ENCODE measurements at places on chromosomes 2 and 18. TPM values are rescaled to one million over a fixed set of nuclear protein-coding genes. Genes with fewer than 3 reads are reported as not detected.

DNA sequence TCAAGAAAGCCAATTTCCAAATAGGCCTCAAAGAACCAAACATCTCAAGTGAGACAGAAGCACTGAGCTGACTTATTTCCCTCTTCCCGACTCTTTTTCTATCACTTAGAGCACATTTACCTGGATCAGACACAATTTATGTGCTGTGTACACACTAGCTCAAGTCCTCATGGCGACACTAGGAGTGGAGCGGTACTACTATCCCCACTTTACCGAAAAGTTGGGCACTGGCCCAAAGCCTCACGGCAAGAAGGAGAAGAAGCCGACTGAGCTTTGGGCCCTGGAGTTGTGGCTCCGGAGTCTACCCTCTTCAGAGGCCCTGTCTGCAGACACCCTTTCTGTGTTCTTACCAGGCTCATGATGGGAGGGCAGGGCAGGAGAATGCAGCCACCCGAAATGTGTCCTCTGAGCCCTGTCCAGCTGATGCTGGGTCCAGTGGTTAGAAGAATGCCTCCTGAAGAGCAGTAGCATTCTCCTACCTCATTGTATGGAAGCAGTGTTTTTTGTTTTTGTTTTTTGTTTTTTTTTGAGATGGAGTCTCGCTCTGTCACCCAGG, 91.7 kb upstream of the CNGA3 start:
- no peaks in the 10 kb centered on the region for H3K27me3 ChIP-seq
- no peak for DNase-seq
- H3K4me1 ChIP-seq: no peaks in the 10 kb centered on the region
- H3K4me3 ChIP-seq: no peak overlapping the region
- no peak overlapping the region for H3K27ac ChIP-seq

GRCh38 chr2:134261398-134262131, 7.7 kb downstream of the MGAT5 start:
- DNase-seq: no peak
- no peak overlapping the region for H3K27ac ChIP-seq
- no peaks in the 10 kb centered on the region for H3K36me3 ChIP-seq
- H3K4me3 ChIP-seq: no peak overlapping the region
- peaks cover 11% of the 10 kb centered on the region for H3K4me1 ChIP-seq

GRCh38 chr2:51065276-51065675, 33.3 kb upstream of the NRXN1 start:
- no peak for DNase-seq
- H3K27me3 ChIP-seq: no peaks in the 10 kb centered on the region
- H3K4me3 ChIP-seq: no peak overlapping the region
- H3K36me3 ChIP-seq: peaks cover 2% of the 10 kb centered on the region
- no peak overlapping the region for H3K27ac ChIP-seq

ZDBF2 gene
- total RNA-seq: 10.2 TPM

GRCh38 chr2:81206216-81206615, 901.7 kb upstream of the LRRTM1 start:
- H3K36me3 ChIP-seq: no peaks in the 10 kb centered on the region
- no peaks in the 10 kb centered on the region for H3K4me1 ChIP-seq
- H3K4me3 ChIP-seq: no peak overlapping the region
- H3K27me3 ChIP-seq: no peaks in the 10 kb centered on the region
- no peak for DNase-seq

DNA sequence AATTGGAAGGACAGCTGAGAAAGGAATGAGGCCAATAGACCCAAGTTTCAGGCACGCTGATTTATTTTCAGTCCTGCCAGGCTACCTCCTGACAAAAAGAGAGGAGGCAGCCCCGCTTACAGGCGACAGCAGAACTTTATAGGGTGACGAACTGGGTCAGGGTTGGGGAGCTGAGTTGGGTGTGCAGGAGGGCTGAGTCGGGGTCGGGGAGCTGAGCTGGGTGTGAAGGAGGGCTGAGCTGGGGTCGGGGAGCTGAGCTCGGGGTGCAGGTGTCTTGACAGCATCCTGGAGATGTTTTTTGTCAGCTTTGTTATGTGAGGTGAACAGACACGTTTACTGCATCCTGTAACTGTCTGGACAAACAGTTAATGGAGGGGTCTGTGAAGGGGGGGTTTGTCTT, 342.2 kb downstream of the ADCYAP1 start:
- H3K27me3 ChIP-seq: no peaks in the 10 kb centered on the region
- no peaks in the 10 kb centered on the region for H3K4me1 ChIP-seq
- no peak overlapping the region for H3K27ac ChIP-seq
- no peaks in the 10 kb centered on the region for H3K36me3 ChIP-seq
- no peak overlapping the region for H3K4me3 ChIP-seq

TNFAIP6 gene
- 5.3 TPM for total RNA-seq

DNA sequence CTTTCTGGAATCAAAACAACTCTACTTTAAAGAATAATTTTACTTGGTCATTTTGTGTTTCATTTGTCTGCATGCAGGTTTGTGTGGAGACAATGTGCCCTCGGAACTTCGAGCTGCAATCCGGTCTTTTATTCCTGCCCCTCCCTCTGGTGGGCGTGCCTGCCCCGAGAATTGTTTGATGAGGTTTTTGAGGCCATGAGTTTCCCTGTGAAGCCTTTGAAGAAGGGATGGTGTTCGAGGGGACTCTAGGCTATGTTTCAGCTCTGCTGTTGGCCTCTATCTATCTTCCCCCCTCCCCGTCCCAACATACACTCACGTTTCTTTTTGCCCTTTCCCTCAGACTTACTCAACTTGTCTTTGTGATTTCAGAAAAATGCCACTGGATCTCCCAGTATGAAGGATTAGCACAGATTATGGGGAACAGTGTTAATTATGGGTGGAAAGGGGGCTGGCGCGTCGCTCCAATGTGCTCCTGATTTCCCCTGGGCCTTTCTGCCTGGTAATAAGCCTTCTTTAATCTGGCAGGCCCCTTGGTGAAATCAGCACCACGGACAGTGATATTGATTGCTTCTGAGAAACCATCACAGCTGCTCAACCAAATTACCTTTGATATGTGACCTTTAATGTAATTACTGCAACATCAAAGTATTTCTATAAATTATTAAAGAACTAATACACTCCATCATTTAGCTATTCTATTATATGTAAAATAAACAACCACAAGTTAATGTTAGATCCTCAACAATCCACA, 82.2 kb downstream of the CELF4 start:
- no peaks in the 10 kb centered on the region for H3K36me3 ChIP-seq
- H3K27me3 ChIP-seq: no peaks in the 10 kb centered on the region
- no peaks in the 10 kb centered on the region for H3K4me1 ChIP-seq
- H3K4me3 ChIP-seq: no peak overlapping the region
- no peak overlapping the region for H3K27ac ChIP-seq

SLC5A7 gene
- total RNA-seq: not detected

NT5DC4 gene
- not detected for total RNA-seq

GRCh38 chr2:19731037-19731436, 170.7 kb downstream of the TTC32 start:
- no peaks in the 10 kb centered on the region for H3K4me1 ChIP-seq
- H3K27ac ChIP-seq: no peak overlapping the region
- DNase-seq: no peak
- H3K4me3 ChIP-seq: no peak overlapping the region
- H3K36me3 ChIP-seq: no peaks in the 10 kb centered on the region

- H3K27me3 ChIP-seq: no peaks in the 10 kb centered on the region
- no peaks in the 10 kb centered on the region for H3K36me3 ChIP-seq
- H3K27ac ChIP-seq: no peak overlapping the region
- no peak overlapping the region for H3K4me3 ChIP-seq
Measured at GRCh38 chr2:15673919-15674636, 82.4 kb downstream of the DDX1 start.

DNA sequence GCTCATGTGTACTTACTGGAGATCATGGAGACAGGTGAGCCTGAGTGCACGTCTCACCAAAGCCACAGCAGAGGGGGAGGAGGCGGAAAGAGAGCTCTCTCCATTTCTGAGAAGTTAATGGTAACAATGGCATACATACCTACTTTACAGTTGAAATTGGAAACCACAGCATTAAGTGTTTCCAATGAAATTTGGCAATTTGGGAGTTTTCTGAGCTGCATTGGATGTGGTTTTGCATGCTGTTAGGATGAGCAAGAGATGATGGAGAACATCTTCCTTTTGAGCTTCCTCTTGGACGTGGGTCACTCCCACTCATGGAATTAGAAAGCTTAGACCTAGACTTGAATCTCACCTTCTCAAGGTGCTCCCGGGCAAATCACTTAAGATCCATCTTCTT, 25.5 kb upstream of the IL37 start:
- peaks cover 3% of the 10 kb centered on the region for H3K27me3 ChIP-seq
- H3K36me3 ChIP-seq: no peaks in the 10 kb centered on the region
- H3K4me1 ChIP-seq: no peaks in the 10 kb centered on the region
- no peak overlapping the region for H3K4me3 ChIP-seq
- H3K27ac ChIP-seq: no peak overlapping the region

DNA sequence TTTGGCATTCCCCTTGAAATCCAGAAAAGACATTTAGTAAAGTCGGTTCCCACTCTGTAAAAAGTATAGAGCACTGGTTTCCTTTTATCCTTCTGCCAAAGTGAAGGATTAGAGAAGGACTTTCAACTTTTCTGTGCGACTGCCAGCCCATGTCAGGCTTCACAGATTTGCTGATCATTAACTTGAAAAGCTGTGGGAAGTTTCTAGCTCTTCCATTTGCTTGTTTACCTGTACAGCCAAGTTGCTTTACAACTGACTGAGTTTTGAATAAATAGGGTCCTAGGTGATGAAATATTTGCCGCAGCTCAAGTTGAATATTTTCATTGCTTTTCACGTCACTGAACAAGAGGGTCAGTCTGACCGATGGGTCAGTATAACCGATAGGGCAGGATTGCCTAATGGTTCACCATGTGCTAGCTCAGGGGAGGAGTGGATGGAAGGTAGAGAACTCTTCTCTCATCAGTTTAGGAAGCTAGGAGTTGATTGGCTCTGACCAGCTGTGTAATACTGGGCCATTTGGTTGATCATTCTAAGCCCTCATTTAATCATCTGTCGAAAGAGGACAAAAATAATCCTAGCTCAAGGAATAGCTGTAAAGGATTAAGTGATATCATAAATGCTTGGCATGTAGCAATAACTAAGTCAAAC, 30.4 kb downstream of the UPP2 start:
- H3K27ac ChIP-seq: no peak overlapping the region
- H3K27me3 ChIP-seq: no peaks in the 10 kb centered on the region
- H3K4me1 ChIP-seq: no peaks in the 10 kb centered on the region
- H3K4me3 ChIP-seq: no peak overlapping the region
- no peak for DNase-seq
- no peaks in the 10 kb centered on the region for H3K36me3 ChIP-seq

DNA sequence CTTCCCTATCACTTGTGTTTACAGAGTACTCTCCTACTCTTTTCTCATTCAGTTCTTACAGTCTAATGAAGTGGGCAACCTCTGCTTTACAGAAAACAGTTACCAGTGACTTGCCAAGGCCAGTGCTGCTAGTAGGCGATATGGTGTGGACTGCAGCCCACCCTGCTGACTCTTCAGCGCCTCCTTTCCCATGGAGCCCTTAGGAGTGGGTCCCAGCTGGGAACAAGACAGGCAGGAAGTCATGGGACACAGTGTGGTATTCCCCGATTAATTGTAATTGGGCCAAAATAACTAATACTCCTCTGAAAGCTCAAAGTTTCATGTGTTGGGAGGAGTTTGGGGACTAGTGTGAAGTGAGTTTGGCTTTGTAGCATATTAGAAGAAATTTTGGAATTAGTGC, 120.1 kb upstream of the EML6 start:
- H3K36me3 ChIP-seq: no peaks in the 10 kb centered on the region
- H3K27ac ChIP-seq: peak overlapping the region; percentile 52
- no peak overlapping the region for H3K4me3 ChIP-seq
- no peak for DNase-seq
- H3K27me3 ChIP-seq: no peaks in the 10 kb centered on the region

DNA sequence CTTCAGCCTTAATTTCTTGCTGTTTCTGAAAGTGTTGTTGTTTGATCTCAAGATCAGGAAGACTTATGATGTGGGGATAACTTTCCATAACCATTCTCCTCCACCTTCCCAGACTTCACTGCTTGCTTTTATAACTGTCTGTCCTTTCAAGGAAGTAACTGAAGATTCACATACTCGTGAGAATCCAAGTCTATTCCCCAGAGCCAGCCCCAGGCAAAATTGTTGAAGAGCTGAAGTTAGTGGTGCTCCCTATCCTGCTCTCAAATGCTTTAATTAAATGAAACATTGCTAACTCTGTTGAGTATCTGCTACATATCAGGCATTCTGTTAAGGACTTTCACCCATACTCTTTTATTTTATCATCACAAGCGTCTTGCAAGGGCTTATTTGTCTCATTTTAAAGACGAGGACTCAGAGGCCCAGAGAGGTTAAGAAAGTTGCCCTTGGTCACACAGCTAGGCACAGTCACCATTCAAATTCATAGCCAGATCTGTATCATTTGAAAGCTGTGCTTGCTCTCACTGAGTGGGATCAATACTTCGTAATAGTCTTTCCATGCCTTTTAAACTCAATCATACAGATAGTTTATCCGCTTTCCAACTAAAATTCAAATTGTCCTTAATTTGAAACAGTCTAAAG, 189.8 kb upstream of the TCF4 start:
- no peak for DNase-seq
- H3K36me3 ChIP-seq: no peaks in the 10 kb centered on the region
- H3K4me3 ChIP-seq: no peak overlapping the region
- H3K4me1 ChIP-seq: no peaks in the 10 kb centered on the region

PKDCC gene
- 131 TPM for total RNA-seq

PCGF1 gene
- total RNA-seq: 19.8 TPM

DNA sequence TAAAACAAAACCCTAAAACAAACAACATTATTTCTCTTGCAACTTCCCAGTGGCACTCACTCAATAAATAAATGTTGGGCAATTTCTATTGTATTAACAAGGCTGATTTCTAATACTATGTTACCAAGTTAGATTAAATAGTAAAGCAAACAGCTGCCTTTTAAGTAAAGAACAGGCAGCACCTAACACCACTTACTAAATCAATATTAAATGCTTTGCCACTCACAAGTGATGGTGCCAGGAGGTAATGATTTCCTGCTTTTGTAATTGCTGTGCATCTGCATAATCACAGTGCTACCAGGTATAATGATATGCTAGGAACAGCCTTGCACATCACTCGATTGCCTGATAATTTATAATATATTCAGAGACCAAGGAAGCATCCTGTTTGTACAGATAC, 276.5 kb downstream of the NBAS start:
- H3K27me3 ChIP-seq: no peaks in the 10 kb centered on the region
- no peak for DNase-seq
- H3K36me3 ChIP-seq: no peaks in the 10 kb centered on the region
- H3K27ac ChIP-seq: no peak overlapping the region

- H3K4me3 ChIP-seq: no peak overlapping the region
- peaks cover 3% of the 10 kb centered on the region for H3K4me1 ChIP-seq
- no peak for DNase-seq
- H3K27ac ChIP-seq: peak overlapping the region; percentile 67
Measured at GRCh38 chr18:48153613-48154481, 223.4 kb upstream of the SMAD2 start.

GRCh38 chr2:148527488-148528340, 116.8 kb upstream of the EPC2 start:
- no peaks in the 10 kb centered on the region for H3K4me1 ChIP-seq
- no peak for DNase-seq
- no peaks in the 10 kb centered on the region for H3K27me3 ChIP-seq
- H3K36me3 ChIP-seq: no peaks in the 10 kb centered on the region
- no peak overlapping the region for H3K27ac ChIP-seq

GRCh38 chr2:24831221-24832072, 38.2 kb downstream of the CENPO start:
- no peaks in the 10 kb centered on the region for H3K4me1 ChIP-seq
- no peaks in the 10 kb centered on the region for H3K27me3 ChIP-seq
- H3K36me3 ChIP-seq: no peaks in the 10 kb centered on the region
- no peak overlapping the region for H3K27ac ChIP-seq

FN1 gene
- 74.9 TPM for total RNA-seq

GRCh38 chr2:65380255-65380654, 52.1 kb downstream of the SPRED2 start:
- DNase-seq: no peak
- H3K36me3 ChIP-seq: no peaks in the 10 kb centered on the region
- H3K4me1 ChIP-seq: peaks cover 16% of the 10 kb centered on the region
- no peak overlapping the region for H3K27ac ChIP-seq

All from breast epithelium (tissue), 4 donors.